ENCODE measurements at places on chromosomes 12 and 14. TPM values are rescaled to one million over a fixed set of nuclear protein-coding genes. Genes with fewer than 3 reads are reported as not detected.

- no peak for DNase-seq
- no peaks in the 10 kb centered on the region for H3K4me1 ChIP-seq
- no peaks in the 10 kb centered on the region for H3K27me3 ChIP-seq
- no peaks in the 10 kb centered on the region for H3K36me3 ChIP-seq
These were observed 6.6 kb upstream of the PCNX4 start for GRCh38 chr14:60085085-60085484.

- no peaks in the 10 kb centered on the region for H3K27me3 ChIP-seq
- H3K36me3 ChIP-seq: peaks cover 3% of the 10 kb centered on the region
These were observed 16.6 kb downstream of the SSH1 start for GRCh38 chr12:108840605-108841332.

- no peaks in the 10 kb centered on the region for H3K27me3 ChIP-seq
- no peaks in the 10 kb centered on the region for H3K36me3 ChIP-seq
- peak overlapping the region; percentile 58 for H3K27ac ChIP-seq
- peaks cover 3% of the 10 kb centered on the region for H3K4me1 ChIP-seq
These were observed 175.2 kb upstream of the HMGA2 start for GRCh38 chr12:65649126-65649525.

Gene HHIPL1
- 0.40 TPM for total RNA-seq

DNA sequence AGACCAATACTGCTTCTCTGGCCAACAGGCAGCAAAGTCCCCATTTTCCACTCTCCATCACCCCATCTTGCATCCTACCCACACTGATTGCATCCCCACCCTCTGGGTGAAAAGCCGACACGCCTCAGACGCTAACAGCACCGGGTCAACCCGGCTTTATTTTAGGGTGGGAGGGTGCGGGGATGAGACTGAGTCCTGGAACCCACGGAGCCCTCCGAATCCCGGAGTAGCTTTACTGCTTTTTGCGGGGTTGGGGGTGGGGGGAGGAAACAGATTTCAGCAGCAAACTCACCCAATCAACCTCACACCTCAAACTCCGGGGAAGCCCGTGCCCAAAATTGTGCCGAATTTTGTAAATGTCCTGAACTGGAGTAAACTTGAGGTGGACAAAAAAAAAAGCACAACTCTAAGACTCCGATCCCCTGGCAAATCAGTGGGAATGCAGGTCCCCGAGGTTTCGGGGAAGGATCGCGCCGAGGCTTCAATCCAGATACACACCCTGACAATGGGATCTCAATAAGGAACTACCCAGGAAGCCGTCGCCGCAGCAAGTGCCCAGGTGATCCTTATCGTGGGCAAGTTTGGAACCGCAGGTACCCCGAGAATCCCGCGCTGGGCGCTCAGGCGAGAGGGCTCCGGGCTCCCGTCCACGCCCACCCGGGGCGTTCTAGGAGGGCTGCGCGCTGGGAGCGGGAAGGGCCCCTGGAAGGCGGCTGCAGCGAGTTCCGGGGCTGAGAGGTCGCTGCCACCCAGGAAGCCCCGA, 1.1 kb downstream of the GCH1 start:
- peak; percentile 29 for DNase-seq
- no peaks in the 10 kb centered on the region for H3K27me3 ChIP-seq
- H3K36me3 ChIP-seq: no peaks in the 10 kb centered on the region
- H3K27ac ChIP-seq: peak overlapping the region; percentile 92
- H3K4me1 ChIP-seq: peaks cover 14% of the 10 kb centered on the region

Gene CYP46A1
- total RNA-seq: 0.75 TPM

Gene NXPH4
- not detected for total RNA-seq

Gene PLD4
- total RNA-seq: 1.1 TPM

- no peak overlapping the region for H3K27ac ChIP-seq
- no peaks in the 10 kb centered on the region for H3K4me1 ChIP-seq
- no peaks in the 10 kb centered on the region for H3K36me3 ChIP-seq
- no peak for DNase-seq
- H3K4me3 ChIP-seq: no peak overlapping the region
- H3K27me3 ChIP-seq: no peaks in the 10 kb centered on the region
These were observed 60.0 kb upstream of the DIO3 start for GRCh38 chr14:101501341-101501740.

GRCh38 chr12:52975820-52976573, 27.1 kb downstream of the KRT18 start:
- H3K27ac ChIP-seq: no peak overlapping the region
- no peak overlapping the region for H3K4me3 ChIP-seq
- H3K4me1 ChIP-seq: peaks cover 6% of the 10 kb centered on the region
- DNase-seq: peak; percentile 67
- H3K27me3 ChIP-seq: no peaks in the 10 kb centered on the region

Gene CCDC60
- total RNA-seq: 2.6 TPM

Gene VRTN
- not detected for total RNA-seq

- no peaks in the 10 kb centered on the region for H3K4me1 ChIP-seq
- H3K27ac ChIP-seq: peak overlapping the region; percentile 38
- no peak overlapping the region for H3K4me3 ChIP-seq
- H3K27me3 ChIP-seq: no peaks in the 10 kb centered on the region
These were observed 1.3 kb upstream of the CD27 start for GRCh38 chr12:6443361-6443983.

Measured in transverse colon (tissue), 4 donors.